CD4-positive, alpha-beta T cell (primary cell): ENCODE measurements at places on chromosomes 3 and 15. TPM values are rescaled to one million over a fixed set of nuclear protein-coding genes. Genes with fewer than 3 reads are reported as not detected.

The SCN11A gene
- 0.08 TPM for total RNA-seq

- no peaks in the 10 kb centered on the region for H3K36me3 ChIP-seq
- no peak overlapping the region for H3K27ac ChIP-seq
- no peaks in the 10 kb centered on the region for H3K4me1 ChIP-seq
- H3K4me3 ChIP-seq: no peak overlapping the region
- no peaks in the 10 kb centered on the region for H3K27me3 ChIP-seq
Observed at GRCh38 chr15:73784291-73784690, 31.1 kb upstream of the INSYN1 start.

GRCh38 chr3:67641451-67641850, 13.0 kb downstream of the SUCLG2 start:
- DNase-seq: no peak
- no peak overlapping the region for H3K27ac ChIP-seq
- peaks cover 17% of the 10 kb centered on the region for H3K36me3 ChIP-seq
- peaks cover 13% of the 10 kb centered on the region for H3K4me1 ChIP-seq
- H3K27me3 ChIP-seq: no peaks in the 10 kb centered on the region

- H3K4me1 ChIP-seq: no peaks in the 10 kb centered on the region
- H3K27ac ChIP-seq: no peak overlapping the region
- no peak for DNase-seq
- peaks cover 5% of the 10 kb centered on the region for H3K36me3 ChIP-seq
- H3K27me3 ChIP-seq: no peaks in the 10 kb centered on the region
Observed at GRCh38 chr3:185058796-185059195, 94.1 kb downstream of the C3orf70 start.

DNA sequence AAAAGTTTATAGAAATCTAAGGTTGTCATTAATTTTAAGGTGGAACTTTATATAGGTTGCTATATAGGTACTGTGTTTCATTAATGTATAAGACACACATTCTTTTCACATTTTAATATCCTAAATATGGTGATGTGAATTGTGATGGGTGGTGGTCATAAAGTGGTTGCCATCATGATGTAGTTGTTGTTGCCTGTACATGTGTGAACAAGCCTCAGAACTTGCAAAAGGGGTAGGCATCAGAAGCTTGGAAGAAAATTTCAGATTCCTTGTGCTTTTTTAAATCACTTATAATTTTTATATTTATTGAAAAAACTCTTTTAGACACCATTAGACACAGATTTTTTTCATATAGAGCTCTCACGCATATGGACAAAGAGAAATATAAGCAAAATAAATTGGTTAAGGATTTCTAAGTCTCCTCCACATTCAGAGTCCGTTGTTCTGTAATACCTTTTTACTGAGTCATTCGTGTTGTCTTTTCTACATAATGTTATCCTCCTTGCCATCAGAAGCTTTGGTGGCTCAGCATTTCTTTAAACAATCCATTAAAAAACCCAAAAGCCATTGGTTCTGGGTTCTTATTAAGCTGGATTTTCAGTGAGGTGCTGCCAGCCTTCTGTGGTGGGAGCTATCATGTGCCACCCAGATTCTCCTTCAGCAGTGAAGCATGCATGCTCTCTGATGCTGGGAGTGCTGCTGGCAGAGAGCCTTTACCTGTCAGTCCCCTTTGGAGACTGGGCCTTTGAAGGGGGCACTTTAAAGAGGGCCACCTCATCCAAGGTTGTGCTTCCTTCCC, 140.4 kb upstream of the GALNT15 start:
- no peaks in the 10 kb centered on the region for H3K27me3 ChIP-seq
- H3K4me3 ChIP-seq: no peak overlapping the region
- no peaks in the 10 kb centered on the region for H3K36me3 ChIP-seq
- no peak overlapping the region for H3K27ac ChIP-seq
- H3K4me1 ChIP-seq: no peaks in the 10 kb centered on the region
- DNase-seq: no peak

The CLDN18 gene
- not detected for total RNA-seq

- H3K4me3 ChIP-seq: no peak overlapping the region
- H3K36me3 ChIP-seq: peaks cover 84% of the 10 kb centered on the region
- no peak overlapping the region for H3K27ac ChIP-seq
- H3K4me1 ChIP-seq: no peaks in the 10 kb centered on the region
- H3K27me3 ChIP-seq: no peaks in the 10 kb centered on the region
Observed at GRCh38 chr15:65468229-65468909, 45.6 kb upstream of the IGDCC4 start.

- H3K36me3 ChIP-seq: no peaks in the 10 kb centered on the region
- H3K27me3 ChIP-seq: peaks cover 43% of the 10 kb centered on the region
- H3K27ac ChIP-seq: no peak overlapping the region
Observed at GRCh38 chr15:40932649-40933516, 3.7 kb downstream of the DLL4 start.

DNA sequence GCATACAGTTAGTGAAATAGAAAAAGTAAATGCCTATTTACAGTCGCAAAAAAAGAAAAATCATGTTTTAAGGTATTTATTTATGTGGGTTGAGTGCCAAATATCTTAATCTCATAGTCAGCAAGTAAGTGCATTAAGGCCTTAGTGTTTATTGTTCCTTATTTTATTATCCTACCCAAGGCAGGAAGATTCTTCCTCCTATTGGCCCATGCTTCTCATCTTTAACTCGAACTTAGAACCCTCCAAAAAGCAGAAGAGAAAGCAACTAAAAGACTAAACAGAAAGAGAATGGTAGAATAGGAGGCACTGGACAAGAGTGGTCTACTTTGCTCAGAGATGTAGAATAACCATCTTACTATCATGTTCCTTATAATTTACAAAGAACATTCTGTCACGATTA, 7.5 kb downstream of the RFX7 start:
- H3K4me1 ChIP-seq: peaks cover 3% of the 10 kb centered on the region
- H3K27me3 ChIP-seq: no peaks in the 10 kb centered on the region
- H3K36me3 ChIP-seq: peaks cover 12% of the 10 kb centered on the region
- H3K4me3 ChIP-seq: no peak overlapping the region
- H3K27ac ChIP-seq: no peak overlapping the region
- DNase-seq: no peak

DNA sequence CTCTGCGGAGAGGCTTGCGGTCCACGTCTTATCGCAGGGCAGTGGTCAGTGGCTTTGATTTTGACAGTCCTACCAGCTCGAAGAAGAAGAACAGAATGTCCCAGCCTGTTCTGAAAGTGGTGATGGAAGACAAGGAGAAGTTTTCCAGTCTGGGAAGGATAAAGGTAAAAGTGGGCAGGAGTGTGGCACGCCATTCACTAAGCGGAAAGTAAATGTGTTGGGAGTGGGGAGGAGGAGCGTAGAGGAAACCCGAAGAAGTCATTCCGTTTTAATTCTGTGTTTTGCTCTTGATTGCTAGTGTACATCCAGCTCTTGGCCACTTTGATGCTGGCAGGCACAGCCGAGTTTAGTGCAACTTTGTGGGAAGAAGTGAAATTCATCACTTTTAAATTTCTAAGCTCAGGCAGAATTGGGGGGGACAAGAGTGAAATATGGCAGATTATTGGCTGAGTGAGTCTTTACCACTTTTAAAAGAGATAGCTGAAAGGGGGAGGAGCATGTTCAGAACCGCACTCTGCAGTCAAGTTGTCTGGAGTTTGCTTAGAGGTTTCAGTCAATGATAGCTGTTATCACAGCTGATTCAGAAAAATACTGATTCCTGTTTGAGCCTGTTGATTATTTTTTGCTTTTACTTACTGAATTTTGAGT, 1.8 kb downstream of the ARHGEF26 start:
- no peak overlapping the region for H3K4me3 ChIP-seq
- H3K36me3 ChIP-seq: no peaks in the 10 kb centered on the region
- no peak for DNase-seq
- H3K27ac ChIP-seq: no peak overlapping the region
- H3K27me3 ChIP-seq: peaks cover 31% of the 10 kb centered on the region

The CA12 gene
- total RNA-seq: not detected

DNA sequence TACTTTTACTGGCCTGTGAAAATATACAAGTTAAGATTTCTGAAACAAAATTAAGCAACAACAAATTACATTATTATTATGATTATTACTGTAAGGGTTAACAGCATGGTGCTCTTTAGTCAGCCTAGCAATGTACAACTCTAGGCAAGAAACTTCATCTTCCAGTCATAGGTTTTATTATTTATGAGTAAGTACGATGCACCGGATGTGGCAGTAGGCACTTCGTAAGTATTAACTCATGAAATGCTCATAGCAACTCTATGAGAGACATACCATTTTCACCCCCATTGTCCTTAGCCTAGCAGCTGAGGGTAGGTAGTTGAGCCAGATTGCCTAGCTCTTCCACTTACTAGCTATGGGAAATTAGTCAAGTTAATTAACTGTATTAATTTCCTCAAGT, 68.0 kb upstream of the PTPRG start:
- no peak overlapping the region for H3K4me3 ChIP-seq
- H3K4me1 ChIP-seq: no peaks in the 10 kb centered on the region
- H3K27ac ChIP-seq: no peak overlapping the region
- no peaks in the 10 kb centered on the region for H3K27me3 ChIP-seq
- no peak for DNase-seq

The P2RY12 gene
- not detected for total RNA-seq

GRCh38 chr3:55170444-55170843, 242.6 kb upstream of the LRTM1 start:
- no peak overlapping the region for H3K27ac ChIP-seq
- no peaks in the 10 kb centered on the region for H3K27me3 ChIP-seq
- H3K4me1 ChIP-seq: no peaks in the 10 kb centered on the region
- no peak for DNase-seq
- H3K36me3 ChIP-seq: no peaks in the 10 kb centered on the region
